ENCODE measurements at places on chromosomes 16 and 17.

DNA sequence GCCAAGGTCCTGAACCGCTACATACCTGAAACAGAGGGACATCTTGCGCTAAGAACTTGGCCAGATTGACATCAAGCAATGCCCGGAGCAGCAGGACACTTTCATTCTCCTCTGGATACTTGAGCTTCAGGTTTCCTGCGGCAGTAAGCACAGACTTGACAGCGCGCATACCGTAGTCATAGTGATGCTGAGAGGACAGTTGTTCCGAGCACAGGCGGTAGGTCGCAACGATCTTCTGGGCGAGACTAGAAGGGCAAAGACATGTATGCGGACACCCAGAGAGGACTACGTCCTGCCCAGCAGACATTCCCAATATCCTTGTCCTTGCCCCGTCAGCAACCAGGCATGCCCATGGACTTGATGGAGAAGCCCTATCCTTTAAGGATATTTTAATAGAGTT is 112.9 kb downstream of the DNAH3 start:
- DNase-seq, result peak; percentile 52

DNA sequence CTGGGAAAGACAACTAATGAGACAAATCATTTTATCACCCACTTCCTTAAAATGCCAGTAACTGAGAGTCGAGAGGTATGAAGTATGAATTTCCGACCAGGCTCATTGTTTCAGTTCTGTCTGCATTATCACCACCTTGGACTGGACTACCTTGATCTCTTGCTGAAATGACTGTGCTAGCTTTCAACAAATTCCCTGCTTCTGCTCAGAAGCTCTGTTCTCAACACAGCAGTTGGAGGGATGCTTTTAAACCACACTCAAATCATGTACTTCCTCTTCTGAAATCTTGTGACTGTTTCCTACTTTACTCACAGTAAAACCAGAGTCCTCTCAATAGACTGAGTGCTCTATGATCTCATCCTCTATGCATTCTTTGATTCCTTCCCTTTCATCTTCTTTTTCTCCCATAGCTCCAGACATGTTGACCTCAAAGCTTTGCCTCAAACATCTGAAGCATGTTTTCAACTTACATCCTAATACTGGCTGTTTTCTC is 195.8 kb downstream of the KCNJ2 start:
- DNase-seq, result no peak

GRCh38 chr17:38870259-38871165 is 654 bp downstream of the LASP1 start:
- DNase-seq, result peak; percentile 61

DNA sequence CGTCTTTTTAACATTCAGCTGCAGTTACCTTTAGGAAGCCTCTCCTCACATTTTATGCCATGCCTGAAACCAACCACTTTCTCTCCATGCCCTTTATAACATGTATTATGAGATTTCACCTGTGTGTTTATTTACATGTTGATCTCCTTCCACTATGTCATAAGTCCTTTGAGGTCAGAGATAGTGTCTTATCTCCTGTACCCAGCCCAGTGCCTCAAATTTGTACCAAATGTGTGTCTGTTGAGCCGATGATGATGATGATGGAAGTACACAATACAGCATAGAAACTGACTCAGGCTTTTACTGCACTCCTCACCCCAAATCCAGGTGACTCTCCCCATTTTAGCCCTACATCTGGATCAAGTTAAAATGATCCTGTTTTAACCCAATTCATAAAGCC is 179.5 kb upstream of the CACNG5 start:
- no peak for DNase-seq

DNA sequence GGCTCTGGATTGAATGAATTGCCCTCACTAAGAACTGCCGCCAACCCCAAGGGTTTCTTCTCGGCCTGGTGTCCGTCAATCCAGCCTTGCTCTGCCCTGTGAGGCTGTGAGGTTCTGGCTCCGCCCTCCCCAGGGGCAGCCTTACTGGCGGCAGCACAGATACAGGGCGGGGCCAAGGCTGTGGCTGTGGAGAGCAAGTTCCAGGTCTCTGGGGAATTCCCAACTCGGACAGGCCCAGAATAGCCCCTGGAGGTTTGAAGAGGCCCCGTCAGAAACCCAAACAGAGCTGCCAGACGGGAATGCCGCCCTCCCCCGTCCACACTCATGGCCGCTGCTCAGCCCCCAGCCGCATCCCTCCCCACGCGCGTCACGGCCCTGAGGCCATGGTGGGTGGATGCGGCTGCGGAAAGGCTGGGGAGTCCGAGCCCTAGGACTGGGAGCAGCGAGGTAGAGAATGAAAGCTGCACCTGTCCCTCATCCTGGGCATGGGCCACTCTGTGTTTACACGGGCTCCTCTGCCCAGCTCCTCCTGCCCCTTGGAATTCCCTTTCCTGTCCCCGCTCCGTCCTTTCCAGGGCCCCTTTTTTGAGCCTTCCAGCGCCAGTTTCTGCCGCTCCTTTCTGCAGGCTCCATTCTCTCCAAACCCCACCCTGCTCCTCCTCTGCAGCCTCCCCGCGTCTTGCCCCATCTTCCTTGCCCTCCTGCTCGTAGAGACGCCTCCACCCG is 660 bp upstream of the PRRT2 start:
- peak; percentile 98 for DNase-seq

DNA sequence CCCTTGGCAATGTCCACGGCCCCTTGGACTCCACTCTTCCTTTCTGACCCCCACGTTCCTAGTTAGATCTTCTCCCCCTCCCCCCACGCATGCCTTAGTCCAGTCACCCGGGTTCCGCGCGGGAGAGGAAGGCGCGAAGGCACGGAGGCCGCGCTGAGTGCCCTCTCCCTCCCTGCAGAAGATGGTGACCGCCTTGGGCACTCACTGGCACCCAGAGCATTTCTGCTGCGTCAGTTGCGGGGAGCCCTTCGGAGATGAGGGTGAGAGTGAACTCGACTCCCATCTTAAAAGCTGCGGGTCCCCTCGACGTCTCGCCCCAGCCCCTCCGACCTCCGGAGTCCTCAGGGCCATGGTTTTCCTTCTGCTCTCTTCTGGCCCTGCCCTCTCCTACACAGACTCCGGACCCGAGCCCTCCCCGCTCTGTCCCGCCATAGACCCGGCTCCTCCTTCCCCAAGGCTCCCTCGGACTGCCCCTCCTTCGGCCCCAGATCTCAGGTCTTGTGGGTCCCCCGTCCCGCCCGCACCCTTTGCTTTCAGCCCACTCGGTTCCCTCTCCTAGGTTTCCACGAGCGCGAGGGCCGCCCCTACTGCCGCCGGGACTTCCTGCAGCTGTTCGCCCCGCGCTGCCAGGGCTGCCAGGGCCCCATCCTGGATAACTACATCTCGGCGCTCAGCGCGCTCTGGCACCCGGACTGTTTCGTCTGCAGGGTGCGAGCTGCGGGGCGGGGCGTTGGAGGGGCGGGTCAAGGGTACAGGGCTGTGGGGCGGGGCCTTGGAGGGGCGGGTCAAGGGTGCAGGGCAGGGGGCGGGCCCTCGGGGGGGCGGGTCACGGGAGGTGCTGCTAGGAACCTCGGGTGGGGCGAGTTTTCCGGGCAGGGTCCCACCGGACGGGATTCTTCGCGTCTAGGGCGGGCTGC is 4.6 kb downstream of the TGFB1I1 start:
- DNase-seq, result no peak

- peak; percentile 92 for DNase-seq
Measured at GRCh38 chr17:79839356-79840268, at the start of gene CBX4. TSS of gene CBX4 (minus strand) at chr17:79839440. CDS start at chr17:79839251, 189 bp downstream.

- DNase-seq, result peak; percentile 96
Measured at GRCh38 chr17:45861165-45861564, 16.5 kb downstream of the SPPL2C start.

GRCh38 chr17:49241040-49241439 is 10.5 kb upstream of the PHOSPHO1 start:
- DNase-seq, result no peak

DNA sequence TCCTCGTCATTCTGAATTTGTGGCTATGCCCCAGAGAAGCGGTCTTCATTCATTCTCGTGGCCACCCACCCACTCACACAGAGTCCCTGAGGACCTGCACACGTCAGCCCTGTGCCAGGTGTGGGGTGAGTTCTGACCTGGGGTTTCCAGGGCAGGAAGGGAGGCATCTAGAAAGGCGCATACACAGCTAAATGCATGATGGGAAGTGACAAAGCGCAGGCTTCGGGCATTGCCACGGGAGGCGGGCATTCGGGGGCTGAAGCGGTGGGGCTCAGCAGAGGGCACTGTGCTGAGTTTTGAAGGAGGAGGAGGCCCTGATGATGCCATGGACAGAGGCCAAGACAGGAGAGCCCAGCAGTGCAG is 10.9 kb downstream of the UBALD2 start:
- DNase-seq, result no peak

GRCh38 chr17:41199421-41200078 is 9.9 kb downstream of the KRTAP9-1 start:
- no peak for DNase-seq

GRCh38 chr17:81534157-81535006 is 6.2 kb downstream of the FSCN2 start:
- DNase-seq, result no peak

GRCh38 chr16:56919099-56919800 is 12.7 kb upstream of the HERPUD1 start:
- DNase-seq, result no peak

DNA sequence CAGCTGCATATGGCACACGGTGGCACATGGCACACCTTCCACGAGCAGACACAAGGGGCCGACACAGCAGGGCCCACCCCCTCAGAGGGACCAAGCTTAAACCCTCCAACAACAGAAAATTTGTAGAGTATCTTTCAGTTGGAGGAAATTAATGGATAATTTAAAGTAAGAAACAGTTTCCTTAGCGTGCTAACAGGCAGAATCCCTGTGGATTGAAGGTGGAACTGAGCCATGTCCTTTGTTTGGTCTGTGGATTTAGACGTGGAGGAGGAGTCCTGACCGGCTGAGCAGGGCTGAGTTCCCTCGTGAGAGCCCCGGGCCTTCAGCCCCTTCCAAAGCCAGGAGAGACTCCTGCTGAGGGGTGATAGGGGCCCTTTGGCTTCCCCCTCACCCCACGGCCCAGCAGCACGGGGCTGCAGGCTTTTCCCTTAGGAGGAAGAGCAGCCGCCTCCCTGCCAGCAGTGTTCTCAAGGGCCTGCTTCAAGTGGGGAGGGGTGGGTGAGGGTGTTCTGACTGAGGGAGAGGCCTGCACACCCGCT is 1.4 kb upstream of the CYB561 start:
- no peak for DNase-seq

- DNase-seq, result no peak
Measured at GRCh38 chr16:4034963-4035362, 81.3 kb downstream of the ADCY9 start.

- DNase-seq, result no peak
Measured at GRCh38 chr16:23155445-23156049, 6.3 kb upstream of the USP31 start.

DNA sequence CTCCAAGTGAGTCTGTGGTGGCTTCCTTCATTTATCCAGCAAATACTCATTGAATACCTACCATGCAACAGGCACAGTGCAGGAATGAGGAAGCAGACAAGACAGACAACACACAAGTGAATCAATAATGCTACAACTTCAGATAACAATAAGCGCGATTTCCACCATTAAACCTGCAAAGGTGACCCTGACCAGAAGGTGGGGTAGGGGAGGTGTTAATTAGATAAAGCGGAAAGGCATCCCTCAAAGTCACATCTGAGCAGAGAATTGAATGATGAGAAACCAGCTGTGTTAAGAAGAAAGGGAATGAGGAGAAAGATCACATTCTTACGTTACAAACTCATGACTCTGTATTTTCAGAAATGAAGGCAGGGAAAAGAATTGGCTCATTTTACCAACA is 26.3 kb downstream of the ZZEF1 start:
- no peak for DNase-seq

GRCh38 chr17:78032166-78032565 is 73.7 kb downstream of the TNRC6C start:
- no peak for DNase-seq

DNA sequence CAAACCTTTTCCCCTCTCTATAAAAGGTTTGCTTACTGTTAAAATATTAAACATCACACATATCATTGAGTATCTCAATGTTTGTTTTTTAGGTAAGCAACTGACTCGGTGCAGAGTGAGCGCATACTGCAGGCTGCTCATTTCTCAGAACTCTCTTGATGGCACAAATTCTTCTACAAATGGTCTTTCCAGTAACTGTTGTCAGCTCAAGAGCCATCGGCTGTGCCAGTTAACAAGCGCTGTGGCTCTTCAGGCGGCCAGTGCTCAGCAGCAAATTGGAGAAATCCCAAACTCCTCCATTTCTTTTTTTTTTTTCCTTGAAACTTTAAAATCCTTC is 8.6 kb downstream of the ABCA3 start:
- no peak for DNase-seq

GRCh38 chr17:21001813-21002221 is 41.0 kb downstream of the USP22 start:
- peak; percentile 34 for DNase-seq

DNA sequence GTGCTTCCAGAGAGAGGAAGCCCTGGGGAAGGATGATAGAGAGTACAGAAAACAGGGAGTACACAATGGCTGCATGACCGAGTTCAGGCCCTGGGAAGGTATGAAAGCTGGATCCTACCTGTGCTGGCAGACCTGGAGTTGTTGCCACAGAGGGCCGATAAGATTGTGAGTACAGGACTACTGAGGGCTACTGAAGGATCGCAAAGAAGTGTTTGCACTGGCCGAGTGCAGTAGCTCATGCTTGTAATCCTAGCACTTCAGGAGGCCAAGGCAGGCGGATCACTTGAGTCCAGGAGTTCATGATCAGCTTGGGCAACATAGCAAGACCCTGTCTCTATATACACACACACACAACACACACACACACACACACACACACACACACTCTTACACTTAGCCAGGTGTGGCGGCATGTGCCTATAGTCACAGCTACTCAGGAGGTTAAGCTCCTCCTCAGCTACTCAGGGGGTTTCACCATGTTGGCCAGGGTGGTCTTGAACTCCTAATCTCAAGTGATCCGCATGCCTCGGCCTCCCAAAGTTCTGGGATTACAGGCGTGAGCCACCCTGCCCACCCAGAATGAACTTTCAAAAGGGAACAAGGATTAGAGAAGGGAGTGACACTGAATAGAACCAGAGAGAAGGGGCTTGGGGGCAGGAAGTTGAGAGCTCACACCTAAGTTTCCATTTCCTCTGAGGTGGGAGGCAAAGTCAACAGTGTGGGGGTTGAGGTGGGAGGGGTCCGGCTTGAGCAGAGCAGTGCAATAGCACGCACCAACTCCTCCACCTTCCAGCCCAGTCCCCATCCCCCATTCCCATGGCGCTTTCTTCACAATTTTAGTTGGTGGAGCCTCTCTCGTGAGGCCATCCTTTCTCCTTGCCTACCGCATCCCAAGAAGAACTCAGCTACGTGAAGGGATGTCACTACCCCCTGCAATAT is 7.5 kb downstream of the SCIMP start:
- no peak for DNase-seq

- DNase-seq, result no peak
Measured at GRCh38 chr16:79165079-79165478, 435.5 kb downstream of the MAF start.

- DNase-seq, result peak; percentile 49
Measured at GRCh38 chr17:8785547-8786413, 13.4 kb downstream of the MFSD6L start.

GRCh38 chr16:66382966-66383299 is 16.4 kb downstream of the CDH5 start:
- no peak for DNase-seq
